ENCODE measurements at places on chromosomes 6 and 20.

GRCh38 chr6:17886891-17887290, 100.5 kb downstream of the KIF13A start:
- no peak for DNase-seq

GRCh38 chr20:57658447-57658832, 38.2 kb upstream of the ZBP1 start:
- no peak for DNase-seq

GRCh38 chr6:6884193-6884627, 223.6 kb upstream of the RREB1 start:
- no peak for DNase-seq

- no peak for DNase-seq
These were observed 35.1 kb upstream of the RIMS1 start for GRCh38 chr6:71851214-71851613.

- DNase-seq, result no peak
These were observed 78.4 kb downstream of the ADTRP start for GRCh38 chr6:11700118-11700718.

DNA sequence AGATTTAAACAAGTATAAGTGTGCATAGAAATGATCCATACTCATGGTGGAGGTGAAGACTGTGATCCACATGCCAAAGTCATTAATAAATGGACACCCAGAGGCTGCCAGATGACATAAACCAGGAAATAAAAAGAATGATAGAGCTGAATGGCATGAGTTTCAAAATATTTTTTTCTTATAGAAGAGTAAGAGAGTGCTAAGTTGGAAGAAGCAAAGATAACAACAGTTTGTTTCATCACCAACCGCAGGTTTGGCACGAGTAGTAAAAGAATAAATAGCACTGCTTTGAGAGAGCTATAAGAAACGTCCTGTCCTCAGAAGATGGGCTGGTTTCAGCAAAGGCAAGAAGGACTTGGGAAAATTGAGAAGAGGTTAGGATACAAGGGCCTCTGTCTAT, 246.9 kb downstream of the UBE3D start:
- DNase-seq, result no peak

- DNase-seq, result no peak
These were observed 7.7 kb upstream of the SAMHD1 start for GRCh38 chr20:36959242-36959641.

GRCh38 chr6:30171677-30172471, 8.5 kb downstream of the TRIM15 start:
- no peak for DNase-seq

- DNase-seq, result no peak
These were observed 33.5 kb downstream of the TPBG start for GRCh38 chr6:82396964-82397751.

GRCh38 chr6:50649086-50649485, 64.2 kb upstream of the TFAP2D start:
- DNase-seq, result no peak

- no peak for DNase-seq
These were observed 382.5 kb downstream of the TAF4 start for GRCh38 chr20:61682996-61683681.

DNA sequence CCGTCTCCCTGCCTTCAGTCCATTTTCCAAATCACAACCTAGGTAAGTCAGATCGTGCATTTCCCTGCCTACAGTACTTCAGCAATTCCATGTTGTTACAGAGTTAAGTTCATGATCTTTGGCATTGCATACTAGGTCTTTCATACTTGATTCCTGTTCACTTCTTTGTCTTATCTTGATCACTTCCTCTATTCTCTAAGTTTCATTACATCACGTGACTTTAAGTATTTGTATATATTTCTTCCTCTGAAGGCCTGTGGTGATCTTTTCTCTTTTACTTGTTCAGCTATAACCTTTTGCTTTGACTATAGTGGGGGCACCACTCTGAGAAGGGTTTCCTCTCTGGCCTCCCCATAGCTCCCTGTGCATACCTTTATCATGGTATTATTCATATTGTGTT, 100.2 kb downstream of the TRMT11 start:
- no peak for DNase-seq

DNA sequence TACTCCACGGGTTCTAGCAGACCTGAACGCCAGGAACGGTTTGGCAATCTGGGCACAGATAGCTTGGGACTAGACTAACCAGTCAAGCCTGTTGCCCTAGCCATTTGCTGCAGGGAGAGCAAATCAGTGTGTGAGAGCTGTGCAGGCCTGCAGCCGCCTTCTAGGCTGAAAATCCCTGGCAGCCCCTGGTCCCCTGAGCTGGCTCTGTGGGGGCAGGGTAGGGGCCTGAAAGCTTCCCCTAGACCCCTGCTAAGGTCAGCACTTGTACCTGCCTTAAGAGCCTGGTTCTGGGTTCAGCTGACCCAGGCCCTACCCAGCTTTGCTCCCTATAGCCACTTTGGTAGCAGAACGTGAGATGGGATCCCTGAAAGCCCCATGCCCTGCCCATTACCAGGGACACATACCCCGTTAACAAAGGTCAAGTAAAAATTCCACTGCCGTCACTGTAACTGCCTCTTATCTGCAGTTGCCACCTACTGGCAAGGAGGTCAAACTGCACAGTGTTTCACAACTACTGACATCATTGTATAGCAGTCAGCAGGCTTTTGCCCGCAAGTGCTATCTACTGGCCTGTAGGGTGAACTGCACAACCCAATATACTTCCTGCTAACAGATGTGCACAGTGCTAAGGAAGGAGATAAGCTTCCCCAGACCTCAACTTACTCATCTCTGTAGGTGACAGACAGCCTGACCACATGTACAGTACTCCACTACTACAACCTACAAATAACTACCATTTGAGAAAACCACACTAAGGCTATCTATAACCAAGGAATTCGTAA, 95.1 kb upstream of the OLIG3 start:
- DNase-seq, result no peak

DNA sequence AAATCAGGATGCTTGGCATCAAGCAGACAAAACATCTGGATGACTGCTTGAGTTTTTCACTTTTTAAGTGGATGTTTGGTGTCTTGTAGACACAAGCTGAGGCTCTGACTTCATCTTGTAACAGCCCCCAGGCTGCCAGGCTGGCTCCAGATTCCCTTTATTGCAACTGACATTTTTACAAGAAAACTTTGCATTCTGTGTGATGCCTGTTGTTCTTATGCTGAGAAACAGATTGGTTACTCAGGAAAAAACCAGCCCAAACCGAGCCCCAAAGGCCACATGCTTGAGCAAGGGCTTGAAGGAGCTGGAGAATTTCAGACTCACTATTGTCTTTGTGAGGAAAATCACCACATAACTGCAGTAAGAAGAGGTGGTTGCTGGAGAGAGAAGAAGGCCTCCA, 98.4 kb upstream of the PREP start:
- DNase-seq, result no peak

DNA sequence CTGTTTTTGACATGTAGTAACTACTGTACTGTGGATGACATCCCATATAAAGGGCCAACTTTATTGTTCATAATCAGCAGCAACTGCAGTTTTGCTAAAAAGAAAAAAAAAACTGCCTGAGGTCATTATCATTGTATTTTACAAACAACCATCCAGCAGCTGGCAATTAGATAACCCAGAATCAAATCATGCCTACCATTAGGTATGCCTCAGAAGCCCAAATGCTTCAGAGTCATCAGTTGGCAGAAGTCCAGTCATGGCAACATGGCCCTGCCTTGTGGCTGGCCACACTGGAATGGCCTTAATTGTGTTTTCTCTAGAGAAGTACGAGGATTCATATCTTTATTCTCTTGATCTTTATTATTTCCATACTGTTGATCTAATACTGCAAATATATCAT, 462.4 kb upstream of the NRSN1 start:
- no peak for DNase-seq

DNA sequence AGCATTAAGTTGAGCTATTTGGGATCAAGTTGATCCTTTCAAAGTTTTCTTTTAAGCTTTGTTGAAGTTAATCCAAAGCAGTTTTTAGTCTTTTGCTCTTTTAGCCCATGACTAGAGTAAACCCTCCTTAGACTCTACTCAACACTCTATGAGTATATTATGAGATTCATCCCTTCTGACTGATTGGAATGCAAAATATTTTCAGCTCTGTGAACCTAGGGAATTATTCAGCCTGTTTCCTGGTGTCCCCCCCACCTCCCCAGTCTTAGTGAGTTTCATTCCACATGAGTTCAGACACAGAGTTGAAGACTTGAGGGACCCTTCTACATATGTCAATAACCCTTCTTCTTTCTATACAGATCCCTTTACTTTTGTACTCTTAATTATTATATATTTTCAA, 413.7 kb downstream of the RFPL4B start:
- DNase-seq, result no peak

DNA sequence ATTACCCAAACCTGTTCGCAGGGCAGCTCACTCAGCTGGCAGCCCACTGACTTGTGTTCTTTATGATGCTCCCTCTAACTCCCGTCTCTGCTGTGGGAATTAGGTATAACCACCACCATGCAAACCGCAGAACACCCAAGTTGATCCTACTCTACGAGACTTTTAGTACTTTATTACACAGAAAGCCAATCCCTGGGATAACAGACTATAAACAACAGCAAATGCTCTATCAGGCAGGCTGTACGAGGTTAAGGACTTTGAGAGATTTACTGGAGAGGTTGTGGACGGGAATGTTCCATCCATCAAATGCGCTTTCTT, 241.1 kb downstream of the FOXC1 start:
- DNase-seq, result no peak

GRCh38 chr6:33592595-33593413, 12.7 kb upstream of the BAK1 start:
- DNase-seq, result no peak

DNA sequence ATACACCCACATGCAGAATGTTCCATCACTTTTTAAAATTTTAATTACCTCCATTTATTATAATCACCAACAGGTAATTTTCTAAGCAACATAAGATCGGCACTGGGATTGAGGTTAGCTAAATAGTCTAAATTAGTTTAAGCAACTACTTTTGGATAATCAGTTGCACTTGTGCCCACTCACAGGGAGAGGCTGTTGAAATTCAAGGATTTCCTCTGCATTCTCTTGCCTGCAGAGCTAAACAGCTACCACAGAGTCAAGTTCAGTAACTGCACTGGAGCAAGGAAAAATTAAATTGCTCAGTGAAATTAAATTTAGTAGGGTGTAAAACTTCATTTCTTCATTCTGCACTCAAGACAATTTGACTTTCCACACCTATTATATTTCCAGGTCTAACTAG, 120.7 kb upstream of the CCDC28A start:
- DNase-seq, result no peak

Data from NCI-H2107 (cell line).